ENCODE measurements at places on chromosomes 1 and 21. TPM values are rescaled to one million over a fixed set of nuclear protein-coding genes. Genes with fewer than 3 reads are reported as not detected.
A peak's percentile ranks its signal among the peaks of the same experiment; 100 is the strongest.

The GPR37L1 gene
- 0.04 TPM for total RNA-seq

The RAB25 gene
- 18.1 TPM for total RNA-seq

The SPRR5 gene
- not detected for total RNA-seq

- DNase-seq = no peak
These were observed 175.5 kb downstream of the CLIC6 start for GRCh38 chr21:34844013-34844923.

GRCh38 chr1:28466226-28466778, 39.5 kb upstream of the RCC1 start:
- no peak for DNase-seq

- DNase-seq = no peak
These were observed 81.8 kb upstream of the C21orf91 start for GRCh38 chr21:17900990-17901385.

DNA sequence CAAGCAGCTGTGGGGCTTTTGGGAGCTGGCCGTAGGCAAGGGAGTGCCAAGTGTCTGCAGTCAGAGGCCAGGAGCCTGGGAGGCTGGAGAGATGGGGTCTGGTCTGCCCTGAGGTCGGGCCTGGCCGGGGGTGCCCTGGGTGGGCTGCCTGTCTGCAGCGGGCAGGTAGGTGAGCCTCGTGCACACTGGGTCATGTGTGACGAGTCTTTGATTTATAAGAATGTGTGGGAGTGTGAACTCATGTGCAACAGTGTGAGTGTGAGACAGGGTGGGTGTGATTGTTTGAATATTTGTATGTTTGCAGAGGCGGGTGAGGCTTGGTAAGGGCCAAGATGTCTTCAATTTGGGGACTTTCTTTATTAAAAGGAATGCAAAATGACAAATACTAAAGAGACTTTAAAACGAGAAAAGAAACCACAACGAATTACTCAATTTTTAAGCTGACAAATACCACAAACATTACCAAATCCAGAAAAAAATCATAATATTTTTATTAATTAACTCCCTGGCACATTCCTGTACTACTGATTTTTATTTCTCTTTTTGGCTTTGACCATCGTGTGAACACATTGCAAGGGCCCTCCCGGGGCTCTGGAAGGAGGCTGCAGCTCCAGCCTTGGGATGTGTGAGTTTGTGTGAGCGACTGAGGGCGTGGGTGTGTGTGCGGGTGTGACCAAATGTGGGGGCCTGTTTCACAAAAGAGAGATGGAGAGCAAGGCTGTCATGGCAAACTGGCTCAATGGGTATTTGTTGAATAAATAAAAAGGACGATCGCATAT, 110.3 kb upstream of the WNT4 start:
- no peak for DNase-seq

GRCh38 chr1:66500301-66500700, 33.7 kb upstream of the SGIP1 start:
- DNase-seq = no peak

- no peak for DNase-seq
These were observed 116.1 kb upstream of the DPT start for GRCh38 chr1:168845140-168845539.

GRCh38 chr1:226788965-226789364, 49.9 kb upstream of the ITPKB start:
- no peak for DNase-seq

GRCh38 chr1:59150577-59151386, 146.1 kb upstream of the FGGY start:
- DNase-seq = peak; percentile 98

Measured in PC-3 (cell line).